ENCODE measurements at places on chromosomes 16 and 17.

- DNase-seq = no peak
Measured at GRCh38 chr17:8466456-8466855, 30.8 kb downstream of the NDEL1 start.

- DNase-seq = no peak
Measured at GRCh38 chr16:85422196-85422631, 190.9 kb upstream of the GSE1 start.

GRCh38 chr16:662597-662996, 5.3 kb upstream of the RHOT2 start:
- DNase-seq = no peak

DNA sequence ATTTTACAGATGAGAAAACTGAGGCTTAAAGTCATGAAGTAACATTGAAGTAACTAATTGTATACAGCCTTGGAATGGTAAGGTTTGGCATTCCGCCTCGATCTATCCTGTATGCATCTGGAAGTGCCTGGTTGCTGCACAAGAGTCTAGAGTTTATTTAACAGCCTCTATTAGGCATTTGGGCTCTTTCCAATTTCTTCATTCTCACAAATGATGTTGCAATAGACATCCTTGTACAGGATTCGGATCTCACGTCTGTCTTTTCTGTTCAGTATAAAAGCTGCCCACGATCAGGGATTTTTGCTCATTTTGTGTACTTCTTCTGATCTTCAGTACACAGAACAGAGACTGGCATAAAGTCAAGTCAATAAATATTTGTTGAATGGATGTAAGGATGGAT, 100.5 kb downstream of the AIPL1 start:
- DNase-seq = no peak

DNA sequence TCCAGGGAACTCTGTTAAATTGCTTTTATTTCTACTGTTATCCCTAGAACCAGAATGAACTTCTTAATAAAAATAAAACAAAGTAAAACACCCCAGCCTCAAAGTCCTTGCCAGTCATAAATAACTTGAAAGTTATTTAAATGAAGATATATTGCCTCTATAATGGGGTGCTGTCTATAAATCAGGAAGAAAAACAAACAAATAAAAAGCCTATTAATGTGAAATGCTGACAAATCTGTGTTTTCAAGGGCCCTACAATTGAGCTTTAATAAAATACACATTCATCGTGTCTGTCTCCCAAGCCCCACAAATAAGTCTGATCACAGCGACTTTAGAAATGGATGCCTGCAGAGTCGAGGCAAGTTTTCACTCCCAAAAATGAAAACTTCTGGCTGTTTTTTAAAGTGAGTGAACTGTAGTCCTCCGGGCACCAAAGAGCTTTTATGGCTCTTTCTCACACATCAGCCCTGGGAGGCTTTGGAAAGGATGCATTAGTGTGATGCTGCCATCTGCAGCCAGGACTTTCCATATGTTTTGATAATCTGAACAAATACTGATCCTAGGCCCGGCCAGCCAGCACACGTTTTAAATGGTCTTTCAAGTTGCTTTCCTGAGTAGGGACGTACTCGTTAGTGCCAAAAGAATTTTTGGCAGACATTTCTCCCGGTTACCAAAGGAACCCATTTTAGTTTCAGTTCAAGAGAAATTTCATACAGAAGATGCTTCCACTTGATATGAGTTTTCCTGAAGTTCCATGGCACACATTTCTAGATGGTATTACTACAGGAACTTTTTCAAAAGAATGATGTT, 16.3 kb downstream of the NACA2 start:
- DNase-seq = peak; percentile 40

GRCh38 chr17:10192461-10192860, 5.9 kb downstream of the GAS7 start:
- DNase-seq = no peak
